ENCODE measurements at places on chromosomes 11 and 22. TPM values are rescaled to one million over a fixed set of nuclear protein-coding genes. Genes with fewer than 3 reads are reported as not detected.

The PRR5L gene
- total RNA-seq: 46.9 TPM

The MISFA gene
- total RNA-seq: 1.7 TPM

The SYCE3 gene
- total RNA-seq: not detected

The NDUFS3 gene
- 40.2 TPM for total RNA-seq

The MYRF gene
- total RNA-seq: 14.2 TPM

The LRRC4C gene
- total RNA-seq: 1.2 TPM

The KRTAP5-9 gene
- 0.72 TPM for total RNA-seq

The SAA4 gene
- not detected for total RNA-seq

The NRIP3 gene
- total RNA-seq: 10.6 TPM

The C22orf31 gene
- total RNA-seq: not detected

The DAGLA gene
- 1.4 TPM for total RNA-seq
